ENCODE measurements at places on chromosomes 4 and X. TPM values are rescaled to one million over a fixed set of nuclear protein-coding genes. Genes with fewer than 3 reads are reported as not detected.
A peak's percentile ranks its signal among the peaks of the same experiment; 100 is the strongest.

GRCh38 chrX:54044877-54045338 lies 635 bp upstream of the PHF8 start:
- peak overlapping the region; percentile 32 for H3K4me3 ChIP-seq
- H3K4me1 ChIP-seq = no peaks in the 10 kb centered on the region
- no peaks in the 10 kb centered on the region for H3K27me3 ChIP-seq
- H3K36me3 ChIP-seq = peaks cover 11% of the 10 kb centered on the region
- DNase-seq = no peak

DNA sequence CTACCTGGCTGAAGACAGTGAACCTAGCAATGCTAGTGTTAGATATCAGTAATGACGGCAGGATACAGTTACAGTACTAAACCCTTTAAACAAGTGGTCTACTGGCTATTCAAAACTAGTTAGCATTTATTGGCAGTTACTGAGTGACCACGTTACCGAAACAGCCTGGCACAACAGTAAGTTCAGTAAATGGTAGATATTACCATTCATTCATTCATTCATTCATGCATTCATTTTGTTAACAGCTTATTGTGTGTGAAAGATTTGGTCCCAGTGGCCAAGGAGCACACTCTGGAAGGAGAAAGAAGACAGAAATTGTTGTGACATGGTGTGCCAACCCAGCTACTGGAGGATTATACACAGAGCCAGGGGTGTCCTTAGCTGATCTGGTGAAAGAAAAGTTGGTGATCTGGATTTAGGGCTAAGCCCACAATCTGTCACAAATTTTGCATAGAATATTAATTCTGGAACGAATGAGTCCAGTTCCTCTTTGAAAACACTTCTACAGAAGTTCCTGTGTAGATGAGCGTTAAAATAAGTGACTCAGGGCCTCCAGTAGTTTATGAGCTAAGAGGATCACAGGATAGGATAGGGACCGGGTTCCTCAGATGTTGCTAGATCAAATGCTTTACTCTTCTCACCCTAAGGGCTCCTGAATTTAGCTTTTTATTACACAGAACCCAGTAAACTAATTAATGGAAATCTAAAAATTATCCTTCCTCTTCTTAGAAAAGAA lies 179.1 kb downstream of the CBR4 start:
- H3K4me1 ChIP-seq = peaks cover 31% of the 10 kb centered on the region
- no peaks in the 10 kb centered on the region for H3K36me3 ChIP-seq
- DNase-seq = no peak
- no peaks in the 10 kb centered on the region for H3K27me3 ChIP-seq
- peak overlapping the region; percentile 97 for H3K27ac ChIP-seq

- H3K4me3 ChIP-seq = no peak overlapping the region
- H3K4me1 ChIP-seq = no peaks in the 10 kb centered on the region
- no peak overlapping the region for H3K27ac ChIP-seq
- H3K27me3 ChIP-seq = no peaks in the 10 kb centered on the region
- DNase-seq = no peak
- H3K36me3 ChIP-seq = no peaks in the 10 kb centered on the region
These were observed 51.1 kb downstream of the DMD start for GRCh38 chrX:33160273-33160672.

GRCh38 chr4:526189-526909 lies 27.3 kb downstream of the PIGG start:
- H3K4me1 ChIP-seq = no peaks in the 10 kb centered on the region
- H3K27ac ChIP-seq = no peak overlapping the region
- no peak for DNase-seq

- no peaks in the 10 kb centered on the region for H3K4me1 ChIP-seq
- H3K4me3 ChIP-seq = no peak overlapping the region
- no peak for DNase-seq
- H3K27ac ChIP-seq = no peak overlapping the region
These were observed 125.4 kb upstream of the SPOCK3 start for GRCh38 chr4:167359711-167360110.

- no peak for DNase-seq
- H3K36me3 ChIP-seq = no peaks in the 10 kb centered on the region
- no peak overlapping the region for H3K27ac ChIP-seq
- H3K27me3 ChIP-seq = peaks cover 6% of the 10 kb centered on the region
These were observed 20.8 kb downstream of the HMX1 start for GRCh38 chr4:8850830-8851188.

- H3K4me1 ChIP-seq = no peaks in the 10 kb centered on the region
- no peaks in the 10 kb centered on the region for H3K36me3 ChIP-seq
- H3K4me3 ChIP-seq = no peak overlapping the region
- H3K27me3 ChIP-seq = no peaks in the 10 kb centered on the region
These were observed 35.3 kb downstream of the ARFIP1 start for GRCh38 chr4:152815078-152815477.

GRCh38 chrX:123807835-123808416 lies 51.9 kb upstream of the XIAP start:
- H3K27me3 ChIP-seq = no peaks in the 10 kb centered on the region
- peaks cover 5% of the 10 kb centered on the region for H3K4me1 ChIP-seq
- H3K36me3 ChIP-seq = no peaks in the 10 kb centered on the region
- H3K4me3 ChIP-seq = no peak overlapping the region
- no peak overlapping the region for H3K27ac ChIP-seq
- DNase-seq = no peak

GRCh38 chr4:9762823-9763475 lies 18.5 kb upstream of the DRD5 start:
- DNase-seq = peak; percentile 61
- H3K4me3 ChIP-seq = no peak overlapping the region
- H3K27me3 ChIP-seq = no peaks in the 10 kb centered on the region
- no peaks in the 10 kb centered on the region for H3K36me3 ChIP-seq

DNA sequence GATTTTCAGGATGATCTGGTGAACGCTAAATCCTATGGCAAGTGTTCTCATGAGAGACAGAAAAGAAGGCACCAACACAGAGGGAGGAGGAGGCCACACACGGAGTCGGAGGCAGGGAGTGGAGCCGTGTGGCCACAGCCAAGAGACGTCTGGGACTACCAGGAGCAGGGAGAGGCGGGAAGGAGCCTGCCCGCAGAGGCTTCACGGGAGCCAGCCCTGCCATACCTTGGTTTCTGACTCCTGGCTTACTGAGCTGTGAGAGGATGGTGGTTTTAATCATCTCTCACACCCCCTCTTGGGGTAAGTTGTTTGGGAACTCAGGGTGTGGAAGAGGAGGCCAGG lies 33.5 kb upstream of the GPR78 start:
- no peaks in the 10 kb centered on the region for H3K4me1 ChIP-seq
- no peaks in the 10 kb centered on the region for H3K36me3 ChIP-seq
- DNase-seq = no peak
- no peak overlapping the region for H3K27ac ChIP-seq
- no peak overlapping the region for H3K4me3 ChIP-seq
- H3K27me3 ChIP-seq = no peaks in the 10 kb centered on the region

DNA sequence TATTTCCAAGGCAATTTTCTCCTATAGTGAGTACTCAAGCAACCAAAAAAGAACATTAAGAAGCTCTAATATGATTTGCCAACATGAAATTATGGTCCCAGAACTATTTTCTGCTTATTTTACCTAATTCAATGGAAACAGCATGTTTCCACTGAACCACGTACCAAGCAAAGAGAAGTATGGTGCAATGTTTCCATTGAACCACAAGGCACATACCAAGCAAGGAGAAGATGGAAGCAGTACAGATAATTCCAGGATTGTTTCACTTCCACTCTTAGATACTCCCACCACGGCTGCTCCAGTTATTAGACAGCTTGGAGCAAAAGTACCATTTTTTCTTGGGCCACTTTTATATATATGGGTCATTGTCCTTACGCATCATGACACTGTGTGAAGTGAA lies 164.9 kb downstream of the RNF150 start:
- no peaks in the 10 kb centered on the region for H3K27me3 ChIP-seq
- H3K4me1 ChIP-seq = peaks cover 11% of the 10 kb centered on the region
- H3K27ac ChIP-seq = no peak overlapping the region
- H3K36me3 ChIP-seq = no peaks in the 10 kb centered on the region

DNA sequence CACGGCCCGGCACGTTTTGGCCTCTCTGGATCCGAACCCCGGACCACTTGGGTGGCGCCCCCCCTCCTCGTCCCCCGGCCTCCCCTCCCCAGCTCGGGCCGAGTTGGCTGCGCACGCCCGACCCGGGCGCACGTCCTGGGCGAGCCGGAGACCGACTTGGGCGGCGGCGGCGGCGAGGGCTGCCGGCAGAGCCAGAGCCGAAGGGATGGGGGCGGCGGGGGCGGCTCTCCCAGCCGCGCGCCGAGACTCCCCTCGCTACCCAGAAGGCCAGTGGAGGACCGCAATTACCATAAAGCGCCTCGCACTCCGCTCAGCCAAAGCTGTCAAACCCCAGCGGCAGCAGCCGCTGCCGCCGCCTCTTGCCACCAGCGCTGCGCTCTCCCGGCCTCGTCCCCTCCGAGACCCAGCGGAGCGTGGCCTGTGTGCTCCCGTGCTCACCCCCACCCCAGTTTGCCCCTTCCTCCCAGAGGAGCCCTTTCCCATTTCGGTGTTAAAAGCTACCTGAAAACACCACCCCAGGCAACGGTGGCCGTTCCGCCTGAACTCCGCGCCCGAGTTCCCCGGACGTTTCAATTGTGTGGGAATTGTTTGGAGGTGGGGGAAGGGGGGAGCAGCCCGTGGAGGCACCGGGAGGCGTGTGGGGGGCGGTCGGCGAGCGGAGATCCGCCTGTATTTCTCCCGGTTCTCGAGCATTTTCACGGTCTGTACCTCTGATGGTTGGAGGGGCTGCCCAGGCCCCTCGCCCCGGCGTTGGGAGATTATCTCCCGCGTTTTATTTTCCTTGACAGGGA lies 701 bp upstream of the BCOR start:
- H3K27ac ChIP-seq = peak overlapping the region; percentile 82
- DNase-seq = no peak
- H3K4me1 ChIP-seq = no peaks in the 10 kb centered on the region
- H3K27me3 ChIP-seq = no peaks in the 10 kb centered on the region

DNA sequence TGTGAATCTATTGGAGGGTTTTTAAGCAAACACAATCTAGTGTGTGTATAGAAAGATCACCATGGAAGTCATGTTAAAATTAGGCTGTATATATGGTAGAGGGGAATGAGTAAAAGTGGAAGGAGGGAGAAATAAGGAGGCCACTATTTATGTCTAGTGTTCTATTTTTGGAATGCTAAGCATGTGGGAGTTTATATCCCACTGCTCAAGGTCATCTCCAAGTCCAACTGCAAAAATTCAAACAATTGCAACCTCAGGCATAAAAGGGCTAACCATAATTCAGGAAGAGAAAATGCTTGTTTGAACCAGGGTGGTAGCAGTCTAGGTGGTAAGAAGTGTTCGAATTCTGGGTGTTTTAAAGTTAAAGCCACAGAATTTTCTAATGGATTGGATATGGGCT lies 39.2 kb downstream of the SERPINA7 start:
- DNase-seq = no peak
- H3K27ac ChIP-seq = no peak overlapping the region
- no peaks in the 10 kb centered on the region for H3K27me3 ChIP-seq
- no peak overlapping the region for H3K4me3 ChIP-seq
- no peaks in the 10 kb centered on the region for H3K36me3 ChIP-seq

DNA sequence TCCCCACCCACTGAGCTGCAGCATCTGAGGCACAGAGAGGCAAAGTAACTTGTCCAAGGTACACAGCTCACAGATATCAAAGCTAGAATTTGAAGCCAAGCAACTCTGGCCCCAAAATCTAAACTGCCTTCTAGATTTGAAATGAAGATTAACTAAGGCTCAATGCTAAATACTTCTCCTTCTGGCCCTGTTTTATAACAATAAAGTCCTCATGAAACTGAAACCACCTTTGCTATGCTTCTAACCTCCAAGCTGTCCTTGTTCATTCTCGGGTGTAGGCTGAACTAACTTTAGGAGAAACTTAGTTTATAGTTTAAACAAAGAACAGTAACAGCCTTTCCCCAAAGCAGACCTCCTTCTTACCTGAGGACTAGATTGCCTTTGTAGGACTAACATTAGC lies 93.6 kb downstream of the DCTD start:
- no peak for DNase-seq
- no peak overlapping the region for H3K4me3 ChIP-seq
- H3K27ac ChIP-seq = no peak overlapping the region
- H3K4me1 ChIP-seq = no peaks in the 10 kb centered on the region

DNA sequence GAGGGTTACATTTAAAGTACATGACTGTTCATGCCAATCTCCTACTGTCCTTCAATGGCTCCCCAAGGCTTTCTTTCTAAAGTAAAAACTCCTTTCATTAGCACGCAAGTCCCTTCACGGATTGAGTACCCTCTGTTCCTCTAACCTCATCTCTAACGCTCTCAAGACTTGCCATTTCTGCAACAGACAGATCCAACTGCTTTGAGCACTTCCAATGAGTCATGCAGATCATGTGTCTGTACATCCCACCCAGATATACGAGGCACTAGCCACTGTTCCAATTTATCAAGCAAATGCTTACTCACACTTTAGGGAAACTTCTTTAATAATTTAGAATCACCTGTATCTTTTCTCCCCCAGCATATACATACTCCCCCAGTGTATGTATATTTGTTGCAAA lies 332.5 kb upstream of the ZFP42 start:
- H3K36me3 ChIP-seq = no peaks in the 10 kb centered on the region
- no peak overlapping the region for H3K4me3 ChIP-seq
- no peaks in the 10 kb centered on the region for H3K4me1 ChIP-seq
- no peaks in the 10 kb centered on the region for H3K27me3 ChIP-seq
- no peak overlapping the region for H3K27ac ChIP-seq

GRCh38 chrX:48890296-48890925 lies 7.2 kb downstream of the TIMM17B start:
- H3K36me3 ChIP-seq = no peaks in the 10 kb centered on the region
- no peaks in the 10 kb centered on the region for H3K4me1 ChIP-seq
- H3K27ac ChIP-seq = peak overlapping the region; percentile 69
- no peak for DNase-seq

DNA sequence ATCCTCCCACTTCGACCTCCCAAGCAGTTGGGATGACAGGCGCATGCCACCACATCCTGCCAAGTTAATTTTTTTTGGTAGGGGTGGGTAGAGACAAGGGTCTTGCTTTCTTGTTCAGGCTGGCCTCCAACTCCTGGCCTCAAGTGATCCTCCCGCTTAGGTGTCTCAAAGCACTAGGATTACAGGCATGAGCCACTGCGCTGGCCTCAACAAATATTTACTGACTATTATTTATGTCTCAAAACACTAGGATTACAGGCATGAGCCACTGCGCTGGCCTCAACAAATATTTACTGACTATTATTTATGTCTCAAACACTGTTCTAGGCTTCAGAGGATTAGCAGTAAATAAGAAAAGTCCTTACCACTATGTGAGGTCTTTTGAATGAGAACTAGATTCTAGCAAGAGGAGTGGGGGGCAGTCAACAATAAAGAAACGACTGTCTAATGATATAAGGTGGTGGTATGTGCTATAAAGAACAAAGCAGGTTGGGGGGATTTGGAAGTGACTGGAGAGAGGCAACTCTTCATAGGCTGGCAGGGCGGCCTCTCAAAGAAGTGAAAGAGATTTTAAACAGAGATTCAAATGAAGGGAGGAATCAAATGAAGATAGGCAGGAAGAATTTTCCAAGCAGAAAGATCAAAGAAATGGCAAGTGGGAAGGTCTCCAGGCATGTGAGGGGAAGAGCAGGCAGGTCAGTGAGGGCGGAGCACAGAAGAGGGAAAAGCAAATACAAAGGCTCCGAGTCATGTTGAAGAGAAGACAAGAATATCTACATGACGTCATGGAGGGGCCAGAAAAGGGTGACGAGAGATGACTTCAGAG lies 12.7 kb upstream of the ACSL1 start:
- H3K4me3 ChIP-seq = no peak overlapping the region
- DNase-seq = no peak
- H3K4me1 ChIP-seq = no peaks in the 10 kb centered on the region

The STARD8 gene
- total RNA-seq = 8.3 TPM

The MGARP gene
- total RNA-seq = 7.1 TPM

The GPRASP3 gene
- 3.4 TPM for total RNA-seq

The VEGFD gene
- 1.6 TPM for total RNA-seq

The SUPT20HL1 gene
- total RNA-seq = not detected

The FAM184B gene
- not detected for total RNA-seq

The ODAM gene
- not detected for total RNA-seq

The ADH1A gene
- not detected for total RNA-seq
